GM23248 (cell line): ENCODE measurements at places on chromosomes 11 and 22.

DNA sequence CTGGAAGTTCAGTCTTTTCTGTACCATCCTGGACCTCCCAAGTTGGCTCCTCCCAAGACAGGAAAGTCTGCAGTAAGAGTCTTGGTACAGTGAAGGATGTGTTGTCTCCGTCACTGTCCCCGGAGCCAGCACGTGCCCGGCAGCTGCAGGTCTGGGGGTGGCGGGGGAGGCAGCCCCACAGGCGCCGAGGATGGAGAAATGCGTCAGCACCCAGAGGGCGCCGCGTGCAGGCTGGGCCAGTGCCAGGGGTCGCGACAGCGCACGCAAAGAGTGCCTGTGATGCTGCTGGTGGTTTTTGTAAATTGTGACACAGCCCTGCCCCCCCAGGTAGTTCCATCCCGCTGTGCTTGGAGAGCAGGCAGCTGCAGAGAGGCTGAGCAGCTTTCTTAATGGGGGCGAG, 1200.5 kb downstream of the BRD1 start:
- DNase-seq = no peak

DNA sequence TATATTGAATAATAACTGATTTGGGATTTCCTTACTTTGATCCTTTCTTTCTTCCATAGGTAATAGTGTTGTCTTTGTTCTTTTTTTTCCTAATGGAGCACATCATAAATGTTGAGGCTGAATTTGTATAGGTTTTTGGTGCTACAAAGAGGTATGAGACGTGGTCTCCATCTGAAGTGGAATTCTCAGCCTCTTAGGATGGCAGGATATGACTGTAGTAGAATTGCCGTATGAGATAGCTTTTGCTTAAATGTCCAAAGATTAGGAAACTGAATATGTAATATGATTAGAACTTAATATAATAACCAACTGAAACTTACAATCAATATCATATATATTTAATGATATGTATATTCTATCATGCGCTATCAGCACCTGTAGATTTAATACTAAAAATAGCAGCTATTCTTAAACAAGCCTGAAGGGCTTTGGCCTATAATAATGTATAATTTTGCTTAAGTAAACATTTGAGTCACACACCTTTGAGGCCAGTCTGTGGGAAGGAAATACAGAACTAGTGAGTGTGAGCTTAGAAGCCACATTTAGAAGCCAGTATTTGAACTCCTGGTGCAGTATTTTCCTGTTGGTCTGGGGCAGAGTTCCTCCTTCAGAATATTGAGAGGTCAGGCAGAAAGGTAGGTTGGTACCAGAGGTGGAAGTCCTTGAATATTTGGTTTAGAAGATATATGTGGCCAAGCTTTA, 62.6 kb downstream of the SWAP70 start:
- peak; percentile 81 for DNase-seq

- peak; percentile 99 for DNase-seq
Observed at GRCh38 chr22:27718186-27719035, 83.1 kb downstream of the MN1 start.

DNA sequence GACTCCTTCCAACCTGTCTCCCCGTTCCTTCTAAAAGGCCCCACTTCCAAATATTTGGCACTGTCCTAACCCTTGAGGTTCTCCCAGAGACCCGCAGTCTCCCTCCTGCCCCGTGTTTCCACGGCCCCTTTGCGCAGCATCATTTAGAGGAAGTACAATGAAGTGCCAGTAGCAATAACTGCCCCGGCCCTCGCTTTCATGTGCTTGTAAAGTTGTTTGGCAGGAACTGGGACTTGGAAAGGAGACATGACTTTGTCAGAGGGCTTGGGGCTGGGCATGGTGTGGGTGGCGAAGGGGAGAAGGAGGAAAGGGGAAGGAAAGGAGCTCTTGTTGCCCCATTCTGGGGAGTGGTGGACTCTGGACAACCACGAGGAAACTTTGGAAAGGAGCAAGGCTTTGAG, 2.6 kb downstream of the CD44 start:
- DNase-seq = peak; percentile 66

DNA sequence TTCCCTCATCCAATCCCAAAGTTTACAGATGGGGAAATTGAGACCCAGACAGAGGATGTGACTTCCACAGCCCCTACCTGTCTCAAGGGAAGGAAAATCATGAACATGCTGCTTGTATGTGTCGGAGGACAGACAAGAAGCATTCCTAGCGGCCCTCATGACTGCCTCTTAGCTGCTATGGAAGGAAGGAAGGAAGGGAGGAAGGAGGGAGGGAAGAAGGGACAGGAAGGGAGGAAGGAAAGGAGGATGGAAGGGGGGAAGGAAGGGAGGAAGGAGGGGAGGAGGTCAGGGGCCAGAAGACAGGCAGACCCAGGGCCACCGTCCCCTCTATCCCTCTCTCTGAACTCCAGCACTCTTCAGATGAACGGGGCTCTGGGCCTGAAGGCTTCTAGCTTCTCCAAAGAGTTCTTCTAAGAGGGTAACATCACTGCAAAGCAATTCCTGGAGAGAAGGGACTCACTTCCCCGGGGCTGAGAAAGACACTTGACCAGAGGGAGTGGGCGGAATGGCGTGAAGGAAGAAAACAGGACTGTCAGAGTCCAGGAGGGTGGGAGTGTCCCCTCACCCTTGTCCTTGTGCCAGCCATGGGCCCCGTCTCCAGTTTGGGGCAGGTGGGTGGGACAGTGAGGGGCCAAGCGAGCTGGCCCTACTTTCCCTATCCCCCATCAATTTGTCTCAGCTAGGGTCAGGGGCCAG, 149.4 kb downstream of the FEZ1 start:
- no peak for DNase-seq

DNA sequence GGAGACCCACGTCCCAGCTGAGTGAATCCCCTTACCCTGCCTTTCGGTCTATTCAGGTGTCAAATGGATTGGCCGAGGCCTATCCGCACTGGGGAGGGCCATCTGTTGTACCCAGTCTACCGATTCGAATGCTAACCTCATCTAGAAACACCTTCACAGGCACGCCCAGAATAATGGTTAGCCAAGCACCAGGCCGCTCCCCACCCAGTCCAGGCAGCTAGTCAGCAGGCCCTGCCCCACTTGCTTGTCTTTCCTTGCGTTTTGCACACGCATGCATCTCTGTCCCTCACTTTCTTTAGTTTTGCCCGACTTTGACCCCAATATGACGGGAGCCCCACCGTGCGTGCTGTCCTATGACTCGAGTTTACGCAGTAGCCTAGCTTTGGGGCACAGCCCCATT, 31.7 kb downstream of the PARVB start:
- no peak for DNase-seq

GRCh38 chr11:125345421-125346178, 150.5 kb downstream of the FEZ1 start:
- peak; percentile 93 for DNase-seq

DNA sequence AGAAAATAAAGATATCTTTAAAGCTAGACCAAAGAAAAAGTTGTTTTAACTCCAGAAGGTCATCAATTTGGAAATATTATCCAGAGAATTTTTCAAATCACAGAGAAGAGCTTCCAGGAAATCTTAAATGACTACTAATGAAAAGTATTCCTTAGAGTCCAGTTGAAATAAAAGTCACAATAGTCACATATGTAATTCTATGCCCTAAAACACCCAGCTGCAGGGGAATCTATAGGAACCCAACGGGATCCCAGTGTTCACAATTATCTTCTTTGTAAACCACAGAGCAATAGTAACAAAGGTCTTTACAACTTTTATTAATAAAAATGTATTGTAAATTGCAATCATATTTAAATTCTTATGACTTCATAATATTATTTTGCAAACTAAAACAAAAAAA, 27.1 kb downstream of the MPPED2 start:
- DNase-seq = no peak

DNA sequence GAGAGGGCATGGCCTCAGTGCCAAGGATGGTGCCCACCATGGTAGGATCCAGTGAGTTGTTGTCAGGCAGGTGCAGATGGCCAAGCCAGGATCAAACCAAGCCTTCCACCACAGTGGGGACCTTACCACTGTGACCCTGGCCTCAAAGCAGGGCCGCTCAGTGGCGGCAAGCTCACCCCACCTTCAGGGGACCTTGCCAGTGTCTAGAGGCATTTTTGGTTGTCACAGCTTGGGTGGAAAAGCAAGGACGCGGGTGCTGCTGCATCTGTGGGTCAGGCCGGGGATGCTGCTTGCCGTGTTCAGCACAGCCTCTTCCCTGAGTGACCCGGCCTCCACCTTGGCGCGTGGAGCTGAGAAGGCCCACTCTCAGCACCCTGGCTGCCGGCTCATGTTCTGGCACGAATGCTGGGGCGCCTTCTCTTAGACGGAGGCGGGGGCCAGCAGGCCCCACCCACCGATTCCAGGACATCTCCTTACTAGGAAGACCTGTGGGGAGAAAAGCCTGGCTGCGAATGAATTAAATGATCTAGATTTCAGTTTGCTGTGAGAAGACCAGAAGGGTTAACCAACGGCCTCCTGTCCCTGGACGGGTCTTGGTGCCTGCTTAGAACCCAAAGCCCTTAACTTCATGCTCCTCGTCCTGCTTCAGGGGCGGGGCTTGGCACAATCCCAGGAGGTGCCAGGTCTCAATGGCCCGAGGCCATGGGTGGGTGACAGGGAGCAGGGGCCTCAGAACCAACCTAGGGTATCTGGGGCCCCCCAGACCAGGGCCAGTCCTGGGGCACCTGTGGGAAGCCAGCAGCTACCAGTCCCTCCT, 18.9 kb downstream of the TRMU start:
- no peak for DNase-seq

- DNase-seq = peak; percentile 28
Observed at GRCh38 chr11:69167916-69168691, 12.4 kb downstream of the SMIM38 start.

- DNase-seq = no peak
Observed at GRCh38 chr11:62487738-62488551, 58.7 kb downstream of the AHNAK start.

DNA sequence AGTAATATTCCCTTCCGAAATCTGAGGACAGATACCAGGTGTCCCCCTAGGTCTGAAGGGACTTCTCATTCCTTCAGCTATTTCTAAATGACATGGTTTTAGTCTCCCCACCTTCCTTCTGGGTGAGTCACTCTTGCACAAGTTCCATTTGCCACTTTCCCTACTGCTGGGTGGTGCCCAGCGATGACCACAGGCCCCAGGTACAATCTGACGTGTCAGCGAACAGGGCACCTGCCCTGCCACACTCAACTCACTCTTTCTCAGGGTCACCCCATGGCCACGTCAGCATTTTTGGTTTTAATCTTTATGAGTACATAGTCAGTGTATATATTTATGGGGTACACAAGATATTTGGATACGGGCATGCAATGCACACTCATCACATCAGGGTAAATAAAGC, 17.2 kb downstream of the POU2AF1 start:
- peak; percentile 20 for DNase-seq

GRCh38 chr11:109196016-109196415, 226.0 kb upstream of the C11orf87 start:
- no peak for DNase-seq

DNA sequence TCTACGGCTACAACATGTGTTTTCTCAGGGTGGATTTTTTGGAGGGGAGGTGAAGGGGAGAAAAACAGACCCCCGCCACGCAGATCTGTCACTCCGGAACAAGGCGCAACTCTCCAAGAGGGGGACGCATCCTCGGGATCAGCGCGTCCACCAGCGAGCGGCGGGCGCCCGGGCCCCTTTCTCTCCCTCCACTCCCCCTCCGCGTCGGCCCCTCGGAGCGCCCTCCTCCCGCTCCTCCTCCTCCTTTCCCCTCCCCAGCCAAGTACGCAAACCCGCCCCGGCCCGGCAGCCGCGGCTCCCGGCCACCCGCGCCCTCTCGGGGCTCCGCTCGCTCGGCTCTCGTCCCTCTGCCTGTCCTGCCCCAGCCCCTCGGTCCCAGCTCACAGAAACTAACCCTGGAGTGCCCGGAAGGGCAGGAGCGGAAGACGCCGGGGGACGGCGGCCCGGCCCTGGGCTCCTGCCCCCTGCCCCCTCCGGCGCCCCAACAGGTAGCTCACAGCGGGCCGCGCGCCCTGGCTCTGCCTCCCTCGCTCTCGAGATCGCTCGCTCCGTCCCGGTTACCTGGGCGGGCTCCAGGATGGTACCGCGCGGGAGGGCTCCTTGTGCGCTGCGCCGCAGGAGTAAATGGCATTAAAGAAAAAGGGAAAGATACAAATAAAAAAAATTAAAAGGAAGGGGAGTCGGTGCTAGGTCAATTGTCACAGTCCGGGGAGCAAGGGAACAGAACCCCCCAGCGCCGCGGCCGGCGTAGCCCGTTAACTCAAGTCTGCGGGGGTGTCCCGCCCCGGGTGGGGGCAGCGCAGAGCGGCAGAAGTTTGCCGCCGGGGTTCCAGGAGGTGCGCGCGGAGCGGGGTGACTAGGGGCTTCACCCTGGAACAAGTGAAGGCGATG, 131.4 kb upstream of the C11orf58 start:
- no peak for DNase-seq

DNA sequence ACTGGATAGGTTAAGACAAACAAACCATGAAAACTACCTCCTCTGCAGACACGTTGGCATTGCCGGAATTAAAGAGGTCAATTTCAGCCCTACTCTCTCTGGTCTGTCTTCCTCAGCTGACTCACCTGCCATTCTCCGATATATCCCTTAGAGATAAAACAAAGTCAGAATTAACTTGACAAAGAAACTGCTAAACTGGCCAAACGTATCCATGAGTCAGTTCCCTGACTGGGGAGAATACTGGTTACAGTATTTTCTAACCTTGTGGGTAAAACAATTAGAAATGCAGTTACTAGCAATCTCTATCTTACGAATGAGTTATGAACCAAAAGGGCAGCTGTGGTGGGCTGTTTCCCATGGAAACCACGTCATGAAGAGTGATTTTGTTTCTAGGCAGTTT, 96.2 kb downstream of the RDX start:
- DNase-seq = peak; percentile 54

DNA sequence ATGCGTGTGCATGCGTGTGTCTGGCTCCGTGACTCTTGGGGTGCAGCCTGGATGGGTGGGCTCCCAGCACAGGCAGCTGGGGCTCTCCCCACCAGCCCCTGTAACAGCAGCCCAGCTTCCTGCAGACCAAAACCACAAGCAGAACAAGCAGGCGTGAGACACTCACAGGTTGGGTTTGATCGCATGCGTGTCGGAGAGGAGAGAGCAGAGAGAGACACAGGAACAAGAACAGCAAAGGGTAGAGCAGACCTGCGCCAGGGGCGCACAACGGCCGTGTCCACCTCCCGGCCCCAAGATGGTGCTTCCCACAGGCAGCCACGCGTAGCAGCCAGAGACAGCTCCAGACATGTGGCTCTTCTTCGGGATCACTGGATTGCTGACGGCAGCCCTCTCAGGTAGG, at the start of gene CD6:
CD6 (plus strand) TSS at position 161 of the 400 bp plus-strand sequence; CDS start at position 347, 186 bp downstream.
- DNase-seq = no peak

DNA sequence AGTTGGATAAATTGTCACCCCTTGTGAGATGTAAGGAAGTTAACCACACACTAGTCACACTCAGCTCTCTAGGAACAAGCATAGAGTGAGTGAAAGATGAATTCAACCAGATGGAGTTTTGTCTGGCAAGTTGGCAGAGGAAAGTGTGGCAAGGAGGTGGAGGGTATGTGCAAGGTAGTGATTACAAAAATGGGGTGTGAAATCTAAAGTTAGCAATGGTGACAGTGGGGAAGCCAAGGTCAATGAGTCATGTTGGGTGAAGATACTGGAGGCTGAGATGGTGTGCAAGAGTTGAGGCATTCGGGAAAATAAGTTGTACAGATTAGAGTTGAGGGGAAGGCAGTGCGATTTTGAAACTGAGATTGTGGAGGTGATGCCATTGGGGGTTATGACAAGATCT, 33.7 kb downstream of the MRGPRX2 start:
- no peak for DNase-seq

GRCh38 chr11:112828421-112828820, 132.8 kb upstream of the NCAM1 start:
- no peak for DNase-seq

GRCh38 chr11:116994195-116994594, 104.0 kb downstream of the SIK3 start:
- no peak for DNase-seq

GRCh38 chr22:16974298-16975084, 33.5 kb downstream of the GAB4 start:
- no peak for DNase-seq
